HuH-7.5 (cell line): ENCODE measurements at places on chromosomes 7 and 10.

DNA sequence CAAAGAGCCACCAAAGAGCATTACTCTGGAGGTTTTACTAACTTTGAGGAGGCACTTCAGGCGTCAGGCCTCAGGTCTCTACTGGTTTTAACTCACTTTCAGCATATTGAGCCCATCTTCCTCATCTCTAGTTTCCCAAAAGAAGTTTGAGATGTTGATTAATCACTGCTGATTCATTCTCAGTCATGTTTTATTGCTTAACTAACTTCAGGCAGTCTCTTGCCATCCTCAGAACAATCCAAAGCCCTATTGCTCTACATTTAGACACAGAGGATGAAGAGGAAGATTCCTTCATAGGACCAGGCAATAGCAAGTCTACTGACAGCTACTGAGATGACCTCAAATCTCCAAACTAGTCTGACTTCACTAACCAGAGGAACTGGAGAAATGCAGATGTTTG is 39.1 kb upstream of the BET1 start:
- DNase-seq: no peak

DNA sequence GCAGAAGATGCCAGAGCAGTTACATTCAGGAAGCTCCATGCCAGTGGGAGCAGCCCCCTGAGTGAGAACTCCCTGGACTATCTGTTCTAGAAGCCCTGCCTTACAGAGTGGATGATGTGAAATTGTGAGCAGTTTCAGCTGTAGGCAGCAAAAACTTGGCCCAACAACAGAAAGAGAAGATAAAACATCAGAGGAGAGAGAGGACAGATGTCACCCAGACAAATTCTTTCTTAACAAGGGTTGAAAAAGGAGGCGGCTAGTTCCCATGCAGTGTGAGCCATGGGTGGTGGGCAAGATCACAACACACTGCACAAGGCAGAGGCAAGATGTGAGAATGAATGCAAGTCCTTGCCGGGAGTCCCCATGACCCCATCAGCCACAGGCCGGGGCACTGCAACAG is 46.6 kb upstream of the FXYD4 start:
- DNase-seq: no peak

GRCh38 chr10:104334561-104334960 is 3.7 kb downstream of the ITPRIP start:
- no peak for DNase-seq

GRCh38 chr7:30026229-30027064 is at the start of gene FKBP14:
Gene FKBP14 (minus strand): TSS chr7:30026702. CDS start chr7:30026508, 194 bp downstream.
- DNase-seq: peak; percentile 94

DNA sequence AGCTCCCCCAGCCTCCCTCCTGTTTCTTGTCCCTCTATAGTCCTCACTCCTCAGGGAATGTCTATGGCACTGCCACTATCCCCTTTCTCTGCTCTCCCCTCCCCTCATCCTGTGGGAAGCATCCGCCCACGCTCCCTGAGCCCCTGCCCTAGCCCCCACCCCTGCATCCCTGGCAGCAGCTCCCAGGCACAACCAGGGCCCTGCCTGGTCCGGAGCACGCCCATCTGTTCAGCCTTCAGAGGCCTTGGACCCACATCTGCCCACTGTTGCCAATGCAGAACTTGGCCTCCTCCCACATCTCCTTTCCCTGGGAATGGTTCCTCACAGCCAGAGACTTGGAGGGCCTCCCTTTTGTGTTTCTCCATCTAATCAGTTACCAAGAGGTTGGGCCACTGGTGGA is 20.4 kb upstream of the TBRG4 start:
- no peak for DNase-seq

DNA sequence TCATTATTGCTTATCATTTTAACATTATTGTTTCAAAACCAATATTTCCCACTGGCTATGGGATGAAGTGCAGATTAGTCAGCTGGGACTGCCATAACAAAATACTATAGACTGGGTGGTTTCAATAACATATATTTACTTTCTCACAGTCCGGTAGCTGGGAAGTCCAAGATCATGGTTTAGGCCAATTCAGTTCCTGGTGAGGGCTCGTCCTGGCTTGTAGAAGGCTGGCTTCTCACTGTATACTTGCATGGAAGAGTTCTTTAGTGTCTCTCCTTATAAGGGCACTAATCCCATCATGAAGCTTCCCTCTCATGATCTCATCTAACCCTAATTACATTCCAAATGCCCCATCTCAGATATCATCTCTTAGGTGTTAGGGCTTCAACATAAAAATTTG is 101.3 kb downstream of the CHRM2 start:
- DNase-seq: no peak

- no peak for DNase-seq
These were observed 15.8 kb downstream of the PLEKHA1 start for GRCh38 chr10:122390271-122390670.

DNA sequence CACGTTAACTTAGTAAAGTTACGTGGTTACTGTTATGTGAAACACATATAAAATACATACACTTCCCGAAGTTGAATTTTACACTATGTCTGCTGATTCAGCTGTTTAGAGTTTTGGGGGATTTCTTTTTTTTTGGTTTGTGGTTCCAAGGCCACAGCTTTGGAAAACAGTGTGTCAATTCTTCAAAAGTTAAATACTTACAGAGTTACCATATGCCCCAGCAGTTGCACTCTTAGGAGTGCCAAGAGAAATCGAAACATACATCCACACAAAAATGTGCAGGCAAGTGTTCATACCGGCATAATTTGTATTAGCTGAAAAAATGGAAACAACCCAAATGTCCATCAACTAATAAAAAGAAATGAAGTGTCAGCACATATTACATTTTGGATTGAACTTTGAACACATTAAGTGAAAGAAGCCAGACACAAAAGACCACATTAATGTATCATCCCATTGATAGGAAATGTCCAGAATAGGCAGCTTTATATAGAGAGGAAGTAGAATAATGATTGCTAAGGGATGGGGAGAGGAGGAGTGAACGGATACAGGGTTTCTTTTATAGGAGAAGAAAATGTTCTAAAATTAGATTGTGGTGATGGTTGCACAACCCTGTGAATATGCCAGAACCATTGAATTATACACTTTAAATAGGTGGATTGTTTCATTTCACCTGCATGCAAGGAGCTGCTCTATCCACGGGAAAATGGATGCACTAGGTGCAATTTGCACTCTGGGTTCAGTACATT is 17.6 kb downstream of the APBB1IP start:
- no peak for DNase-seq

DNA sequence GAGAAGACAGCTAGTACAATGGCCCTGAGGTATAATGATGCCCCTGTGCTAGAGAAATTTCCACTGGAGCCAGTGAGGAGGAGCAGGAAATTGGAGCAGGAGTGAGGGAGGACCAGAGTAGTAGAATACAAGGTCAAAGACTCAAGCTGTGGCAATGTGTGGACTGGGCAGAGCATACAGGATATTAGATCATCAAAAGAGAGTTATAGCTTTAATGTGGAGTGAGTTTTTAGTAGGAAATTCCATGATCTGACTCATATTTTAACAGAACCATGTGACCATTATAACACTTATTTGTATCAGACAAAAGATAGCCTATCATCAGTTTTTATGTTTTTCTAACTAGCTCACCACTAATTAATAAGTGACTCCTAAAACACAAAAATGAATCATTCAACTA is 154.1 kb downstream of the DGKB start:
- no peak for DNase-seq

DNA sequence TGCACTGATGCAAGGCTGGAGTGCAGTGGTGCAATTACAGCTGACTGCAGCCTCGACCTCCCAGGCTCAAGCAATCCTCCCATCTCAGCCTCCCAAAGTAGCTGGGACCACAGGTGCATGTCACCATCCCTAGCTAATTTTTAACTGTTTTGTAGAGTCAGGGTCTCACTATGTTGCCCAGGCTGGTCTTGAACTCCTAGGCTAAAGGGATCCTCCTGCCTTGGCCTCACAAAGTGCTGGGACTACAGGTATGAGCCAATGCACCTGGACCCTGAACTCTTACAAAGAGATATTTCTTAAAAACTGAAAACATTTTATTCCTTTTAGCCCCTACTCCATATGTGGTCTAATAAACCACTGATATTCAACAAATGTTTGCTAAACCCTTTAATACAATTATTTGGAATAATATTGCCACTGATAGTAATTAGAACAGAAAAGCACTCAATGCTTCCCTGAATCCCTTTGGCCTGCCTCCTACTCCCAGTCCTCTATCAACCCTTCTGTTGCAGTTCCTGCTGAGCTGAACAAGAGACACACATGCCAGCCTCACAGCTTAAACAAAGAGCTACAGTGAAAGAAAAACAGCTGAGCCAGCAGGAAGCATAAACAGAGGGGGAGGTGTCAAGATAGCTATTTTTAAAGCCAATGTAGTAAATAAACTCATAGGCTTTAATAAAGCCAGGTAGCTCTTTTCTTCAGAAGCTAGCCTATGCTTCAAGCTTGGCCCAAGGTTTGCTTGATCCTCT is 7.0 kb upstream of the GNAI1 start:
- peak; percentile 15 for DNase-seq

DNA sequence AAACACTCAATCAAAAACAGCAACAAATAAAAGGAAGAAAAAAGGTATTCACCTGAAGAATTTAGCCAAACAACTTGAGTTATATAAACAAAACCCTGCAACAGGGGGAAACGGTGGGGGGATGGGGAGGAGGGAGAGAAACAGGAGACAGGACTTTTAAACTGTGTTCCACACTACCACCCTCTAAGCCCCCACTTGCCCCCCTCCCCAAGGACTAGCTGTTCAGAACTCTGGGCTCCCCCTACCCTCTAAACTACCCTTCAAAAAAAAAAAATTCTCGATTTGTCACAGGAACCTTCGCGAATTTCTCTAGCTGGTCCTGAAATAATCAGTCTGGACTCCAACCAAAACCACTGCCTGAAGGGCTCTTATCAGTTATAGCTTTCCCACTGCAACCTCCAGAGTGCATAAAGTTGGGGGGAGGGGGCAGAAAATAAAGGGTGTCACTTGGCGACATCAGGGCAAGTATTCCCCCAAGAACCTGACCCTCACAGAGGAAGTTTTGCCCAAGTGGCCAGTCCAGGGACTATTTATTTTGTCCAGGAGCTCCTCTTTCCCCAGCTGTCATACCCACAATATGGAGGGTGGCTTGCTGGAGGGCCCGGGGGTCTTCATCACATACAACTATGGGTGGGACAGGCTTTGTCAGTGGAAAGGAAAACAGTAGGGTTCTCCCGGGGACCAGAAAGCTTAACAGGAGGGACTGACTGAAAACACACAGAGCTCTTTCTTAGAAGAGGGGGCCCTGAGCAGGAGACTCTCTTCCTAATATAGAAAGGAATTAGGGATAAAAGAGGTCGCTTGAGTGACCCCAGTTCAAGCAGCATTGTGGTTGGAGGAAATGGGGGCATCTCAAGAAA is 1.3 kb downstream of the UBE2H start:
- DNase-seq: no peak

DNA sequence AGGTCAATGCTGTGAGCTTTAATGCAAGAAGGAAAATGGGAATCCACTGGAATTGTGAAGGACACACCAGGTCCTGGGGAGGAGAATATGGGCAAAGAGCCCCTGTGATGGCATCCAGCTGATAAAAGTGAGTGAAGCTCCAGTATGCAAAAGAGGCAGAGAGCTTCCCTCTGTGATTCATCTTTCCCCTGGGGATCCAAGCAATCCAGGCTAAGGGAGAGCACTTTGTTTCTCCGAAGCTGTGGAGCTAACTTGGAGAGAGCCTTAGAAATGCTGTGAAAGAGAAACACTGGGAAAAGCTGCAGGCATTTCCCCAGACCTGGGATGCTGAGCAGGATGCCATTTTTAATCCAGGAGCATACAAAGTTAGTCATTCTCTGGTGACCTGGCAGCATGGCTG is 489.5 kb downstream of the SH2D4B start:
- no peak for DNase-seq

GRCh38 chr7:50331564-50332208 is 27.2 kb downstream of the IKZF1 start:
- no peak for DNase-seq

DNA sequence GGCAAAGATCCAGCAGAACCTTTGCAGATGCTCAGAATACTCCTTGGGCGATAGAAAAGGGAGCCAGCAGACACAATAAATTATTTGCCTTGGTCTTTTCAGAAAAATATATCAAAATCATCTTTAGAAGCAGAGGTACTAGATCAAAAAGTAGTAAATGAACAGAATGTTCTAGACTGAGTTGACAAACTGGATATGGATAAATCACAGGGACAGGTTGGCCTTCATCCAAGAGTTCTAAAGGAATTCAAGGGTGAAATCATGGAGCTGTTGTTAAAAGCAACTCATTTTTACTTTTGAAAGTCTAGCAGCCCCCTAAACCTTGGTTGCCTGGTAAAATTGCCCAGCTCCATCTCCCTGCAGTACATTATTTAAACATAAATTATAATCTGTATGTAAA is 99.1 kb downstream of the PLCE1 start:
- DNase-seq: no peak

- DNase-seq: no peak
These were observed 569.3 kb downstream of the TCERG1L start for GRCh38 chr10:130741901-130742855.

- DNase-seq: no peak
These were observed 337.7 kb upstream of the NPVF start for GRCh38 chr7:25565949-25566348.

DNA sequence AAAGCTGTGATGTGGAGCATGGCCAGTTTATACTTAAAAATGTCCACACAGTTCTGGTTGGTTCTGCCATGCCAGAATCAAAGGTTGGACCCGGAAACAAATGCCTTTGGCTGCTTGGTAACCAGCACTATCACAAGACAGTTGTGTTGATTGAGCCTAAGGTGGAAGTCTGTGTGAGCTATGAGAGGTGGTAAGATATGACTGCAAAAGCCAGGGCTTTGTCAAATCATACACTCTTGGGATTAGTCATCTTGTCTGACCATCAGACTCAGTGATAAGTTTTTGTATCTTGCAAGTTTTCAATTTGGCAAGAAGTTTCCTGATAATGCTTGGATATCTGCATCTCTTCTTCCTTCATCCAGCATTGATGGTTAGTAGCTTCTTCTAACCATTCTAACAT is 35.5 kb downstream of the GPR141 start:
- DNase-seq: no peak

GRCh38 chr10:59285073-59285472 is 77.3 kb downstream of the FAM13C start:
- no peak for DNase-seq

- DNase-seq: no peak
These were observed 5.2 kb upstream of the HMX2 start for GRCh38 chr10:123142701-123143161.

DNA sequence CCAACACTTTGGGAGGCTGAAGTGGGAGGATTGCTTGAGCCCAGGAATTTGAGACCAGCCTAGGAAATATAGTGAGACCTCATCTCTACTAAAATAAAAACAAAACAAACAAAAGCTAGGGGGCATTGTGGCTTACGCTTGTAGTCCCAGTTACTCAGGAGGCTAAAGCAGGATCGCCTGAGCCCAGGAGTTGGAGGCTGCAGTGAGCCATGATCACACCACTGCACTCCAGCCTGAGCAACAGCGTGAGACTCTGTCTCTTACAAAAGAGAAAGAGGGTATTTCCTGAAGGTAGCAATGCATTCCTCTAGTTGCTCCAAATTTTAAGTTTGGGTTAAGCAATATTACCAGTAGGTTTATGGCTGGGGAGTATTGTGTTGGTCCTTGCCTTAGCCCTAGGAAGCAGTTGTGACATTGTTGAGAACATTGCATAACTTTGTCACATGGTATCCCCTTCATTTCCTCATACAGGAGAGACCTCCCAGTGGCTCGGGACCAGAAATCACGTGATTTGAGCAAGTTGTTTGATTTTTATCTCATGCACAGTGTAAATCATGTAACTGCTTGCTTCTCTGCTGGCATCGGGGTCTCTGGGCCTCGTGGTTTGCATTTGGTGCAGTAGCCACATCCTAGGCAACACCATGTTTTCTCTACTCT is 23.3 kb upstream of the SMARCD3 start:
- peak; percentile 65 for DNase-seq
